ENCODE measurements at places on chromosomes 16 and 17. TPM values are rescaled to one million over a fixed set of nuclear protein-coding genes. Genes with fewer than 3 reads are reported as not detected.

DNA sequence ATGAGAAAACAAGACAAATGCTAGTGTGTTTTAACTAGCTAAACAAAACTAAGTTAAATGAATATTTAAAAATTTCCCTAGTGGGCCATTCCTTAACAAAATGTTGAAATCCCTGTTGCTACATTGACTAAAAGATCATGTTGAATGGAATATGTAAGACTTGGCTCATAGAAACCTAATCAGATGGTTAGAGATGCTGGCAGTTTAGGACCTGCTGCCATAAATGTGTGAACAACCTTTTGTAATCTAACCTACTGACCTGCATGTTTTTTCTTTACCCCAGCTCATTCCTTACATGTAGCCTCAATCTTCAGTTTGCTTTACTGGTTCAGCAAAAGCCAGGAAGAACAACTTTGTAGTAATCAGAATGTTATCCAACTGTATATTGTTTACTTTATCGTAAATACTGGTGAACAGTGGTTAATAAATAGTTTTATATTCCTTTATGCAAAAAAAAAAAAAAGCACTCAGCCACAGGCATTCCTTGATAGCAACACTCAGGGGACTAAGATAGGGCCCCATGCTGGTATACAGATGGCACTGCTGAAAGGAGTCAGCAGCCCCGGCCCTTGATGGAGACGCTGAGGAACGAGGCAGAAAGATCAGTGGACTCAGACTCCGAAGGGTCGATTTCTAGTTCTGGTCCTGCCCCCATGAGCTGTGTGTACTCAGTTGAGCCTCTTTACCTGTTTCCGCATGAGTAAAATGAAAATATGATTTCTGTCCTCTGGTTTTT, 78.2 kb downstream of the MARF1 start:
- peak overlapping the region; percentile 81 for H3K27ac ChIP-seq
- H3K4me1 ChIP-seq, result peaks cover 11% of the 10 kb centered on the region
- peaks cover 3% of the 10 kb centered on the region for H3K36me3 ChIP-seq
- no peaks in the 10 kb centered on the region for H3K27me3 ChIP-seq

Gene SPATA20
- total RNA-seq, result 16.7 TPM

DNA sequence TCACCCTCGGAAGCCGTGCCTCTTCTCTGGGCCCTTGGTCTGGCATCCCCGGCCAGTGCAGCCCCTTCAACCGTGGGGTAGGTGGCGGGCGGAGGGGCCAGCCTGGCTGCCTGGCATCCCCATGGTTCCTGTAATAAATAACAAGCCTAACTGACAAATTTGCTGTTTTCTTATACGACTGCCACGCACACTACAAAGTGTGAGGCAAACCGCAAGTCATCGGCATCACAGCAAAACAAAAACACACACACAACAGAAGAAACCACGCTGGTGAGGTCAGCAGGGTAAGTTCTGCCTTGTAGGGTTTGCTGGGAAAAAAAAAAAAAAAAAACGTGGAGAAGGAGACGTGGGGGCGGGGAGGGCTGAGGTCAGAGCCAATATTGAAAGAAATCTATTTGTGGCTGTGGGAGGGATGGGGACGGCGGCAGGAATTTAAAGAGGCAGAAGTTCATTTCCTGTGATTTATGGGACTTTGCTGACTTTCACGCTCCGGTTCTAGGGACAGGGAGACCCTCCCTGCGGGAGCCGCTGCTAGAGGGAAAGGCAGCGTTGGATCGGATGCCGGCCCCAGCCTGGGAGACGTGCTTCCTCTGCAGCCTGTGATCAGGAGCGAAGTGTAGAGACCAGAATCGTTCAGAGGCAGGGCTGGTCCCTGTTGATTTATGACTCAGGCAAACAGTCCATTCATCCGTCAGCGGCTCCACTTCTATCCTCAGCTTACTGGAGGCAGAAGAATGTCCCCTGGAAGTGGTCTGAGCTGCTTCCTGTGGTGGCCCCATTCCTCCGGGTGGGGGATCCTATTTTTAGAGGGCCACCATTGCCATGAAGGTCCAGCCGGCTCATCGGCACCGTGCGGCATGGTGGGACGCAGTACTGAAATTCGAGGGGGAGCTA, 162.8 kb downstream of the FOXL1 start:
- peak overlapping the region; percentile 44 for H3K4me3 ChIP-seq
- H3K27me3 ChIP-seq, result peaks cover 13% of the 10 kb centered on the region
- H3K4me1 ChIP-seq, result no peaks in the 10 kb centered on the region

Gene CACNG3
- total RNA-seq, result not detected

Gene DNAH3
- total RNA-seq, result 2.1 TPM

Gene NTN1
- 1.4 TPM for total RNA-seq

DNA sequence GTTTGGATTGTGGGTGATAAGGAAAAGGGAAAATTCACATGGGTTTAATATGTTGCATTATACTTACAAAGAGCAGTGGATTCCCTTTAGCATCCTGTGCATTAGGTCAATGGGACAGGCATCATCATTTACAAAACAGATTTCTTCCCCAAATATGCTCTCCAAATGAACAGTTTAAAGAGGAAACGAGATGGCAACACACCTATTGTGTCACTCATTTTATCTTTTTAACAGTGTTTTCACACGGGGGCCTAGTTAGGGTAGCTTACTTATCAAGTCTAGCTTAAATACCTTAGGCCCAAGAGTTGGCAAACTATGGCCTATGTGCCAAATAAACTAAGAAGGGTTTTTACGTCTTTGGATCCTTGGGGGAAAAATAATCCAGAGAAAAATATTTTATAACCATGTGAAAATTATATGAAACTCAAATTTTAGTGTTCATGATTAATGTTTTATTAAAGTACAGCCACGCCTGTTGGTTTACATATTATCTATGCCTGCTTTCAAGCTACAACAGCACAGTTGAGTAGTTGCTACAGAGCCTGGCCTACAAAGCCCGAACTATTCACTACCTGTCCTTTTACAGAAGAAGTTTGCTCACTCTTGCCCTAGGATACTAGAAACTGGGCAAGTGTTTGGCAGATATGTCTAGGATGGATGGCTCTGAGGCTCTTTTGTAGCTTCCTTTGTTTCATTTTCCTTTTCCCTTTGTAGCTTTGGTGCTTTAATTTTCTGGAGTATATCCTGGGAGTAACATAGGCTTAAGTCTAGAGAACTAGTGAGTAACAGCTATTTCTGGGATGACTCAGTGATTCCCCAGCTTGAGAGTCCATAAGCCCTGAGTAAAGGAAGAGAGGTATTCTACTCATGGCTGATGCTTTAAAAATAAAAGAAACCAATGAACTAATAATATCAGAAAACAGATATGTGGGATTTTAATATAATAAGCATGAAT, 12.4 kb downstream of the NUP93 start:
- H3K27ac ChIP-seq, result no peak overlapping the region
- no peak for DNase-seq
- H3K36me3 ChIP-seq, result no peaks in the 10 kb centered on the region
- peaks cover 9% of the 10 kb centered on the region for H3K4me1 ChIP-seq
- H3K4me3 ChIP-seq, result no peak overlapping the region
- H3K27me3 ChIP-seq, result no peaks in the 10 kb centered on the region

DNA sequence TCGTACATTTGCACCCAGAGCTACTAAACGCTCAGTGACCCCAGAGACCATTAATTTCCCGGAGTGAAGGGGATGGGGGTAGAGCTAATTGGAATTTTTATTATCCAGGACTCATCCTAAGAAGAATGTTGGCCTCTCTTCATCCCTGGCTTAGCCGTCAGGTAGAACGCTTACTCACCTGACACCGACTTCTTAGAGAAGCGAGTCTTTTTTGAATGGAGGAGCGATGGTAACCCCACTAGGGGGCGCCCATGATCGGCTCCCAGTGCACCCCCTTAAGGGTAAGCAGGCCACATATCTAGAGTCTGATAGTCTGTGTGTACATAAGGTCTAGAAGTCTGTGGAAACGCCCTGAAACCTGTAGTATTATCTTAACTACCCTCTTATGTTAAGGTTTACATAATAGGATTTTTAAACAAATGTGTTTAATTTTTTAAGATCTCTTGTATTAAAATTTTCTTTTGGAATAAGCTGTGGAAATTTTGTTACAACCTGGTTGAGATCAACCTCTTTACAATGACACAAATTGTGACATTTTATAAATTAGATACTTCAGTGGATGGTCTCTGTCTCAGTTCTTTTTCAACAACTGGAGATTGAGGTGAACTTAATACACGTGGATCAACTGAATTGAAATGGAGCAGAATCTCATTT, 229.8 kb downstream of the CPPED1 start:
- H3K36me3 ChIP-seq, result no peaks in the 10 kb centered on the region
- H3K27me3 ChIP-seq, result no peaks in the 10 kb centered on the region
- H3K4me1 ChIP-seq, result no peaks in the 10 kb centered on the region
- H3K27ac ChIP-seq, result no peak overlapping the region
- no peak for DNase-seq
- H3K4me3 ChIP-seq, result no peak overlapping the region

GRCh38 chr17:74210191-74211140, 2.9 kb upstream of the TTYH2 start:
- peaks cover 58% of the 10 kb centered on the region for H3K4me1 ChIP-seq
- peaks cover 47% of the 10 kb centered on the region for H3K36me3 ChIP-seq
- no peak overlapping the region for H3K4me3 ChIP-seq
- no peaks in the 10 kb centered on the region for H3K27me3 ChIP-seq

GRCh38 chr16:8397223-8397622, 193.1 kb downstream of the TMEM114 start:
- H3K27me3 ChIP-seq, result no peaks in the 10 kb centered on the region
- no peak overlapping the region for H3K4me3 ChIP-seq
- H3K27ac ChIP-seq, result no peak overlapping the region
- DNase-seq, result no peak

GRCh38 chr17:45425125-45425983, 7.3 kb downstream of the ARHGAP27 start:
- H3K36me3 ChIP-seq, result no peaks in the 10 kb centered on the region
- peaks cover 9% of the 10 kb centered on the region for H3K27me3 ChIP-seq
- peaks cover 6% of the 10 kb centered on the region for H3K4me1 ChIP-seq

DNA sequence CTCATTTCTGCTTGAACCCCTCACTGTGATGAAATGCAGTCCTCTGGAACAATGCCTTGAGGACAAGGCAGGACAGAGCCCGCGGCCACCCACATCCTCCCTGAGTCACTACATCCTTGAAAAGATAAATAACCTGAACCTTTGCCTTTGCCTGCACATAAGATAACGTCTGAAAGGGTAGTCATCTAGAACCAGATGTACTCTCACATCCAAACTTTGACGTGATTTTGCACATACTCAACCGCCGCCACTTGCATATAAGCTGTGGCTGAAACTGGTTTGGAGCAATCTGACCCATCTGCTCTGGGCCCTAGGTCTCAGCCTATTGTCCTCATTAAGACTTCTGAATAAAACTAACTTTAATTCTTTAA, 252.1 kb downstream of the PHKB start:
- no peaks in the 10 kb centered on the region for H3K36me3 ChIP-seq
- H3K4me1 ChIP-seq, result no peaks in the 10 kb centered on the region
- H3K4me3 ChIP-seq, result no peak overlapping the region
- no peak overlapping the region for H3K27ac ChIP-seq
- DNase-seq, result no peak

DNA sequence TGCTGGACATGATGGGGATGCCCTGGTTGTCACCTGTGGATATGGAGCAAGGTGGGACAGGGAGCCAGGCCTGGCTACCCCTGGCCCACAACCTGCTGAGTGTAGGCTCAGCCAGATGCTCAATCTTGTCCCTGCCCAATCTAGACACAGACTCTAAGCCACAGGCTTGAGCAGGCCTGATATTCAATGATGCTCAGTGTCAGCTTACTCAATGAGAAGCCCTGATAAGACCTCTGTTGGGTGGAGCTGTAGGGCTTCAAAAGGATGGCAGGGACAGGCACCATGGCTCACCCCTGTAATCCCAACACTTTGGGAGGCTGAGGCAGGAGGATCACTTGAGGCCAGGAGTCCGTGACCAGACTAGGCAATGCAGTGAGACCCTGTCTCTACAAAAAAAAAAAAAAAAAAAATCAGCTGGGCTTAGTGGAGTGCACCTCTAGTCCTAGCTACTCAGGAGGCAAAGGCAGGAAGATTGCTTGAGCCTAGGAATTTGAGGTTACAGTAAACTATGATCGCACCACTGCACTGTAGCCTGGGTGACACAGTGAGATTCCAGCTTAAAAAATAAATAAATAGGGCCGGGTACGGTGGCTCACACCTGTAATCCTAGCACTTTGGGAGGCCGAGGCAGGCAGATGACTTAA, 3.4 kb downstream of the LCAT start:
- no peak for DNase-seq

Gene CCL7
- 0.66 TPM for total RNA-seq

Gene ACSM2B
- total RNA-seq, result not detected

GRCh38 chr16:50505115-50505514, 43.1 kb upstream of the NKD1 start:
- no peaks in the 10 kb centered on the region for H3K4me1 ChIP-seq
- no peak overlapping the region for H3K27ac ChIP-seq
- DNase-seq, result no peak
- H3K27me3 ChIP-seq, result no peaks in the 10 kb centered on the region

Gene PRR35
- not detected for total RNA-seq

Gene CDH1
- 0.24 TPM for total RNA-seq

- H3K27ac ChIP-seq, result peak overlapping the region; percentile 46
- H3K4me3 ChIP-seq, result peak overlapping the region; percentile 63
- no peaks in the 10 kb centered on the region for H3K36me3 ChIP-seq
- no peak for DNase-seq
- H3K4me1 ChIP-seq, result peaks cover 15% of the 10 kb centered on the region
- H3K27me3 ChIP-seq, result peaks cover 59% of the 10 kb centered on the region
These were observed 7.7 kb downstream of the HS3ST3B1 start for GRCh38 chr17:14308636-14308964.

DNA sequence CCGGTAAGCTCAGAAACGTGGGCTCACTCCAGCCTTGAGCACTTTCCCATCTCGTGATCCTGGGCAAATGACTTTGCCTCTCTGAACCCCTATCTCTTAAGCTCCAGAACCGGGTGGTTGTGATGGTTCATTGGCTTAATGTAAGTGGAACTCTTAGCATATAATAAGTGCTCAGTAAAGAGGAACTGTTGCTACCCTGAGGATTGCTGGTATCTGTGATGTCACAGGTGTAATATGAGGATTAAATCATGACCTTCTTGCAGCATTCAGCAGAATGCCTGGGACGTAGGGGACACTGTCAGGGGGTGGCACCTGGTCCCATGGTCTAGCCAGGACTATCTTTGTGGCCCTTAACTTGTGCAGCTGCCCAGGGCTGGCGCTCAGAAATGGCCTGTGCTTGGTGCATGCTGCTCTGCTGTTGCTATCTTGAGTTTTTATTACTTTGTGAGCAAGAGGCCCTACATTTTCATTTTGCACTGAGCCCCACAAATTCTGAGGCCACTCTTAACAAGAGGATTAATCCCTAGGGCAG, 68.8 kb downstream of the SREBF1 start:
- no peaks in the 10 kb centered on the region for H3K27me3 ChIP-seq
- peaks cover 78% of the 10 kb centered on the region for H3K4me1 ChIP-seq
- DNase-seq, result no peak
- no peaks in the 10 kb centered on the region for H3K36me3 ChIP-seq
- peak overlapping the region; percentile 75 for H3K27ac ChIP-seq

GRCh38 chr17:82030470-82031302, 792 bp upstream of the RAC3 start:
- peak overlapping the region; percentile 63 for H3K4me3 ChIP-seq
- peaks cover 12% of the 10 kb centered on the region for H3K4me1 ChIP-seq
- peaks cover 7% of the 10 kb centered on the region for H3K36me3 ChIP-seq
- no peak overlapping the region for H3K27ac ChIP-seq

Measured in psoas muscle (tissue), 8 donors.